ENCODE measurements at places on chromosomes 7 and 10. TPM values are rescaled to one million over a fixed set of nuclear protein-coding genes. Genes with fewer than 3 reads are reported as not detected.
A peak's percentile ranks its signal among the peaks of the same experiment; 100 is the strongest.

GRCh38 chr10:107129000-107129399 lies 35.5 kb downstream of the SORCS1 start:
- no peak for DNase-seq

DNA sequence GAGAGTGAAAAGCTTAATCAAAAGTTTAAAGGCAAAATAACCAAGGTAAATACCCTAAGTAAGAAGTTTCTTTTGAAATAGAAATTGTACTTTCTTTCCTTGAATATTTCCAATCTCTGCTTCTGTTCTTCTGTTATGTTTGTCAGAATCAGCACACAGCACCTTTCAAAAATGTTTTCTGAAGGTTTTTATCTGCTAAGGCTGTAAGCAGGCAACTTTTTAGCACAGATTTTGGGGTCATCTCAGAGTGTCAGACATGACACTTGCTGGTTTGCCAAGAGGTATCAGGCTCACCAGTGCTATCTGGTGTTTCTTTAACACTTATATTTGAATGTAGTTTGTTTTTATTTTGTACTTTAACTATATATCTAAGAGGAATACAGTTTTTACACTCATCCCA lies 94.2 kb downstream of the CDK6 start:
- no peak for DNase-seq

GRCh38 chr10:47176206-47176902 lies 123.6 kb upstream of the GDF10 start:
- no peak for DNase-seq

GRCh38 chr10:61063034-61063433 lies 119.0 kb upstream of the RHOBTB1 start:
- no peak for DNase-seq

DNA sequence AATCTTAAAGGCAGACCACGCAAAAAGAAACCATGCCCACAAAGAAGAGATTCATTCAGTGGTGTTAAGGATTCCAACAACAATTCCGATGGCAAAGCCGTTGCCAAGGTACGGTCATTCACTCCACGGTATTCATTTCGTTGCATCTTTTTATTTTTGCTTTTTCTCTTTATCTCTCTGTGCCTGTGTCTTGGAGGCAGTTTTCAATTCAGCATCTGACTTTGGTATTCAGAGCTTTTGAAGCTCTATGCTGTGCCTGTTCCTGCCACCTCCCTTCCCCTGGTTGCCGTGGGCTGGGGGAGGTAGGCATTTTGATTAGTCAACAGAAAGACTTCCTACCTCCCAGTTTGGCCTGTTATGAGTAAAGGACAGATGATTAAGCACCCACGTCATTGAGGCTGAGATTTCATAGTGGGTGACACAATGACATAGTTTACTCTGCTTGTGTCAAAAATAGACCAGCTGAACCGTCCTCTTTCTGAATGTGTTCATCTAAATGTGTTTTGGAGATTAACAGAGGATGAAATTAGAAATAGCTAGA lies 149.5 kb downstream of the ARID5B start:
- DNase-seq, result no peak

GRCh38 chr10:133324198-133324792 lies 12.4 kb downstream of the CALY start:
- DNase-seq, result peak; percentile 72

- no peak for DNase-seq
Observed at GRCh38 chr10:18341055-18341454, 200.8 kb downstream of the CACNB2 start.

- DNase-seq, result no peak
Observed at GRCh38 chr7:602341-603141, 82.9 kb upstream of the PDGFA start.

GRCh38 chr10:77180104-77180503 lies 457.5 kb downstream of the KCNMA1 start:
- no peak for DNase-seq

- no peak for DNase-seq
Observed at GRCh38 chr7:102421706-102422240, 11.6 kb upstream of the ORAI2 start.

DNA sequence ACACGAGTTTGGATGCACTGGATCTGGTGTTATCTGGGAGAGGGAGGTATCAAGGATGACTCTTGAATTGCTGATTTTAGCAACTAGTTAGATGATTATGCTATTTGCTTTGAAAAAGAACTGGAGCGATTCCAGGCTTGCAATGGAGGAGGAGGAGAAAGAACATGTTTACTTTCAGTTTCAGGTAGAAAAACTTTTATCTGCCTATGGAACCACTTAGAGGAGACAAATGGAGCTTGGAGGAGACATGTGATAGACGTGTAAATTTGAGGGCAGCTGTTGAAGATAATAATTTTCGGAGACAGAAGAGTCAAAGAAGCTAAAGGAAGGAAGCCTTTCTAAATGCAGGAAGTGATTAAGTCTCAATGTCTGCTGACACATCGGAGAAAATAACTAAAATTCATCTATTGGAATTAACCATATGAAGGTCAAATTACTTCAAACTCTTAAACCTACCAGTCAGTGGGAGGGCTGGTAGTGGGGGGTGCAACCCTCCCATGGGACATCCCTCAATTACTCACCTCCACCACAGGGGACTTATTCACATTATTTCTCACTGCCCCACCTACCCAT lies 56.4 kb upstream of the GNAI1 start:
- DNase-seq, result no peak

DNA sequence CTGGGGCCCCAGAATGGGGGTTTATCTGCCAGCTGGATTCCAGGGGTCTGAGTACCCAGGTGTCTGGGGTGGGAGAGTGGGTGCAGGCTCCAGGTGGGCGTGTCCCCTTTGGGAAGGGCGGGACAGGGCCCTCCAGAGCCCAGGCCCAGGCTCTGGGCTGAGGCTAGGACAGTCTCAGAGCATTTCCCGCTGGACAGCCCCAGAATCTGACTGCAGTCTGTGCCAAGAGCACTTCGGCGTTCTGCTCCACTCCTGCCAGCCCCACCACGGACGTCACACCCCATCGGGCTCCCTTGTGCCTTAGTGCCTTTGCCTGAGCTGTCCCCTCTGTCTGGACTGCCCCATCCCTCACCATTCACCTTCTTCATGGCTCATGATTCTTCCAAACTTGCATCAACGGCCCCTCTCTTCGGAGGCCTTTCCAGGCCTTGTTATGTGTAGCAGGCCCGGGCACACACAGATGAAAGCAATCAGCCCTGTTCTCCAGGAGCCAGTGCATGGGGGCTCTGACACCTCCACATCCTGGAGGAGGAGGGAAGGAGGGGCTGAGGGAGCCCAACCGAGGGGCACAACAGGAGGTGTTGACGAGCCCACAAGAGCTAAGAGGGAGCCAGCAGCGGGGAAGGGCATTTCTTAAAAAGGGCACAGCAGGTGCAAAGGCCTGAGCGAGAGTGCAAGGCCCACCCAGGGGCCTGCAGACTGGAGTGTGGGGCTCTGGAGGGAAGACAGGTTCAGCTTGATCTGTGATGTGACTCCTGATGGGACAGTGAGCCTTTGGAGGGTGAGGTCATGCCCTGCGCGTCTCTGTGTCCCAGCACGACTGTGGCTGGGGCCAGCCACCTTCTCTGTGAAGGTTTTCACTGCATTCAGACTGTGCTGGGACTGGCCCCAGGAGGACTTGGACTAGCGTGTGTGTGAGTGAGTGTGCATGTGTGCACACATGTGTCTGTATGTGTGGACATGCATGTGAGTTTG lies 41.7 kb downstream of the GTF2IRD1 start:
- no peak for DNase-seq

DNA sequence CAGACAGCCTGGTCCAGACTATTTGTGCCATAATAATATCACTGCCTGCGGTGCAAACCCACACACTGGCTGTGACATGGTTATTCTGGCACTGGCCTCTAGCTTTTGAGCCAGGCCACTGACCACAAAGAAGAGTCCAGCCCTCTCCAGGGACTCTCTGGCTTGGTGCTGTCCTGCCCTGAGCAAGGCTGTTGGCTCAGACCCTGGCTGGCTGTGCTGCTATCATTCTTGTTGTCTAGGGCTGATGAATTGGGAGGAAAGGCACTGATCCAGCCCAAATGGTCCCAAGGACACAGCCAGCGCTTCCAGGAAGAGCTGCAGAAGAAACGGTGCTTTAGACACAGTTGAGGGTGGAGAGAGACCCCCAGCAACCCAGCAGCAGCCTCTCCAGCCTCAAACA lies 80.8 kb downstream of the TMEM130 start:
- DNase-seq, result no peak

GRCh38 chr7:133434246-133434865 lies 181.5 kb downstream of the EXOC4 start:
- no peak for DNase-seq

GRCh38 chr10:114400091-114400490 lies 4.2 kb downstream of the AFAP1L2 start:
- no peak for DNase-seq

DNA sequence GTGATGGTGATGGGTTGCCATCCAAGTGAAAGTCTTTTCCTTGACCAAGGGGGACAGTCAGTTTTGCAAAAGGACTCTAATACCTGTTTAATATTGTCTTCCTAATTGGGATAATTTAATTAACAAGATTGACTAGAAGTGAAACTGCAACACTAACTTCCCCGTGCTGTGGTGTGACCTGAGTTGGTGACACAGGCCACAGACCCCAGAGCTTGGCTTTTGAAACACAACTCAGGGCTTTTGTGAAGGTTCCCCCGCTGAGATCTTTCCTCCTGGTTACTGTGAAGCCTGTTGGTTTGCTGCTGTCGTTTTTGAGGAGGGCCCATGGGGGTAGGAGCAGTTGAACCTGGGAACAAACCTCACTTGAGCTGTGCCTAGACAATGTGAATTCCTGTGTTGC lies 6.9 kb downstream of the PPIF start:
- DNase-seq, result no peak

GRCh38 chr10:42898037-42898960 lies 115.7 kb downstream of the BMS1 start:
- DNase-seq, result no peak

- no peak for DNase-seq
Observed at GRCh38 chr10:86066696-86067095, 299.9 kb downstream of the GRID1 start.

GRCh38 chr7:44970523-44971051 lies 8.2 kb downstream of the MYO1G start:
- no peak for DNase-seq

- no peak for DNase-seq
Observed at GRCh38 chr10:100289641-100290040, 3.2 kb upstream of the BLOC1S2 start.

GRCh38 chr7:76354516-76354915 lies 4.3 kb downstream of the YWHAG start:
- no peak for DNase-seq

DNA sequence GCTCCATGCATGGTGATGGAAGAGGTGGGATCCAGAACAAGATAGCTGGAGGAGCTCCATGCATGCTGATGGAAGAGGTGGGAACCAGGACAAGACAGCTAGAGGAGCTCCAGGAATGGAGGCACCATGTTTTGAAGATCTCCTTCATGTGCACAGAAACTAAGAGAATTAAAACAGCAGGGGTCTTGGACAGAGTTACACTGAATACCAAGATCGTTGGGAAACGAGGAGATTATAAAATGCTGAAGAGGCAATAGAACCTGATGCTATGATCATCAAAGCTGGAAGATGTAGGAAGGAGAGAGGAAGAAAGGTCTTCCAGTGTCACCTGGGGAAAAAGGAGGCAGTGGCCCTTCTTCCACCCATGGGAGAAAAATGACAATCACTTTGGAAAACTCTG lies 193.6 kb upstream of the PFKP start:
- no peak for DNase-seq

DNA sequence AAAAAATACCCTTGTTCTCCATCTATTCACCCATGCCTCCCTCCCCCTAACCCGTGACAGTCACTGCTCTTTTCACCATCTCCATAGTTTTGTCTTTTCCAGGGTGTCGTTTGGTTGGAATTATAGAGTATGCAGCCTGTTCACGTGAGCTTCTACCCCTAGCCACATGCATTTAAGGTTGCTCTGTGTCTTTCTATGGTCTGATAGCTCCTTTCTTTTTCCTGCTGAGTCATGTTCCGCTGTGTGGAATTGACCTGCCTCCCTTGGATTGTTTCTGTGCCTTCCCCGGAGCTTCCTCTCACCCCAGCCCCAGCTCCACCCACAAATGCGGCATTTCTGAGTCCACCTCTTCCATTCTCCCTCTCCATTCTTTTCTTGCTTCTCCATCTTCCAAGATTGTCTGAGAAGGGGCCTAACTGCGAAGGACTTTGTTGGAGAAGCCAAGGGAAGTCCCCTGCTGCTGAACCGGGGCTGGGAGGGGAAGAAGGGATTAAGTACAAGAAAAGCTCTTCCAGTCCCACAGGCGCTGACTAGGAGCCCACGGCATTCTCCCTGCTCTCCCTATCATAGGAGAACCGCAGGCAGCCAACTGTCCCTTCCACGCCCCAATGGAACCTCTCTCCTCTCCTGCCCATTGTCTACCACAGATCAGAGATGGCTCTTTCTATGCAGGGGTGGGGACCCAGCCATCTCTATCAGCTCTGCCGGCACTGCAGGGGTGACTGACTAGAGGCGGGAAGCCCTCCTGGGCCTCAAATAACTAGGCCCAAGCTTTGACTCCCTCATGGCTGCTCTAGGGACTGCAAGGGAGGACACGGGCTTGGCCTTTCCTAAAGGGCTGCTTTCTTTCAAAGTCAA lies 87.5 kb upstream of the ANLN start:
- no peak for DNase-seq

DNA sequence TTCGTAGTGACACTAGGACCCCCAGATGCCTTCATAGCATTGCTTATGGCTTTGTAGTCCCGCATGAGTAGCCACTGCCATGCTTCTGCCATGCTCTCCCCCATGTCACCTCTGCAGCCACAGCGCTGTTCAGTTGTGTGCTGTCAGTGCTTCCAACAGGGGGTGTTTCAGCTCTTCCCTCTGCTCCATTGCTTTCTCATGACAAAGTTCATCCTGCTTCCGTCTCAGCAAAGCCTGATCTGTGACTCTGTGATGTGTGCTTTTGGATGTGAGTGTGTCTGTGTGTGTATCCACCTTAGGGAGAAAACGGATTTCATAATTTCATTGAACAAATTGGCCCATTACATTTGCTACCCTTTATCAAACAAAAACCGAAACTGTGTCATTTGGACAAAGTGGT lies 134.9 kb upstream of the SAMD8 start:
- DNase-seq, result no peak

DNA sequence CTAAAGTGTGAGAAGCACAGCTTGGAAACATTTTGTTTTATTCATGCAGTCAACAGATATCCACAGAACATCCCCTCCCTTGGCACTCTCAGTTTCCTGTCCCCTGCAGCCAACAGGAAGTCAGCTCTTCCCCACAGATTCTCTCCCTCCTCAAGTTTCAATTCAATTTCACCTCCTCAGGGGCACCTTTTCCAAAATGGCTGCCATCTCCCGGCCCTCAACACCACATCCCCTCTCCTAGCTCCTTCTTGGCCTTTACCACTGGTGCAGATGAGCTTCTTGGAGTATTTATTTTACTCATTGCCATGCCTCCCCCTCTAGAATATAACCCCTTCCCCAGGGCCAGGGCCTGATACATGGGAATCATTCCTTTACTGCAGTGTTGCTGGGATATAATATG lies 94.0 kb downstream of the WDR11 start:
- DNase-seq, result no peak

- DNase-seq, result no peak
Observed at GRCh38 chr10:95266674-95267095, 24.1 kb downstream of the PDLIM1 start.

- no peak for DNase-seq
Observed at GRCh38 chr10:70885481-70885880, 2.9 kb downstream of the PCBD1 start.

MLXIPL gene
- total RNA-seq, result 9.4 TPM

TLL2 gene
- 3.0 TPM for total RNA-seq

SPDYE1 gene
- not detected for total RNA-seq

IGF2BP3 gene
- 190 TPM for total RNA-seq

ADD3 gene
- 85.6 TPM for total RNA-seq

DDC gene
- total RNA-seq, result not detected

TRPV5 gene
- total RNA-seq, result not detected

NUTM2B gene
- total RNA-seq, result 0.17 TPM

TWNK gene
- total RNA-seq, result 32.5 TPM

WEE2 gene
- total RNA-seq, result not detected

ZNF679 gene
- not detected for total RNA-seq
